ENCODE measurements at places on chromosomes 16 and 17.

DNA sequence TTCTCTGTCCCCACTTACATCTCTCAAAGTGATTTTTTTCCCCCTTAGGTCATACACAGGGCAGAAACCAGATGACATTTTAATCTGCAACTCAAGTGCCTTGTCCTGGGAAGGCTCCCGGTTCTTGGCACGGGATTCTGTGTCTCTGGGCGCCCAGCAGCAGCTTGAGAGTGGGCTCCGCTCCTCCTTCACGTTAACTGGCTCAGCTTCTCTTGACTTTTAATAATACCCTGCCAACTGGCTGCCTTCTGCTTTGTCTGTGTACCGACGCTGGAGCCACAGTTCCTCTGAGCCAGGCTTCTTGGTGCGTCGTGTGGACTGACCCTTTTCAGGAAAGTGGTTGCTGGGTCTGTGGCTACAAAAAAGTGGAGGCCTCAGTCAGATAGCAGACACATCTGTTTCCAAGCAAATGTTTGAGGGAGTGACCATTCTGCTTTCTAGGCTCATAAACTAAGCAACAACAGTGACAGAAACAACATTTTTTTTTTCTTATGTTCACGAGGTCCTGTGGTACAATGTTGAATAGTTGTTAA, 64.9 kb downstream of the IRF8 start:
- DNase-seq = peak; percentile 79

GRCh38 chr17:40803617-40804082, 3.9 kb upstream of the KRT28 start:
- peak; percentile 76 for DNase-seq

GRCh38 chr17:38588788-38589174, 17.0 kb downstream of the SRCIN1 start:
- no peak for DNase-seq

- DNase-seq = no peak
These were observed 14.2 kb upstream of the TMEM11 start for GRCh38 chr17:21228111-21228510.

- no peak for DNase-seq
These were observed 1.6 kb downstream of the CAPN15 start for GRCh38 chr16:529012-529575.
